ENCODE measurements at places on chromosomes 12 and 14.
A peak's percentile ranks its signal among the peaks of the same experiment; 100 is the strongest.

DNA sequence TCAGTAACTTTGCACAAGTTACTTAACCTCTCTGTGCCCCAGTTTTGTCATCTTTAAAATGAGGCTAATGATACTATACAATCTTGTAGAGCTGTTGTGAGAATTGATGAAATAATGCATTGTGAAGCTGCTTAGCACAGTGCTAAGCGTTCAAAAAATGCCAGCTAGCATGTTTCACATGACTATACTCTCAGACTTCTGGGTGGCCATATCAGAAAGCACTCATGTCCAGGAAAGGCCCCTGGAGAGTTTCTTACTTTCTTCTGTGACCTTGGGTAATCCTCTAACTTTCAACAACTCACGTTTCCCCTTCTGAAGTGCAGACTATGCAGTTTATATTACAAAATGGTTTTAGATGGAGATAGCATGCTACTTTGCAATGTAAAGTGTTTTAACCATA lies 68.1 kb downstream of the TPH2 start:
- DNase-seq = no peak

GRCh38 chr12:92445253-92446082 lies 257.3 kb upstream of the PLEKHG7 start:
- DNase-seq = no peak

GRCh38 chr14:63852271-63852816 lies 460 bp upstream of the SYNE2 start:
- peak; percentile 39 for DNase-seq

DNA sequence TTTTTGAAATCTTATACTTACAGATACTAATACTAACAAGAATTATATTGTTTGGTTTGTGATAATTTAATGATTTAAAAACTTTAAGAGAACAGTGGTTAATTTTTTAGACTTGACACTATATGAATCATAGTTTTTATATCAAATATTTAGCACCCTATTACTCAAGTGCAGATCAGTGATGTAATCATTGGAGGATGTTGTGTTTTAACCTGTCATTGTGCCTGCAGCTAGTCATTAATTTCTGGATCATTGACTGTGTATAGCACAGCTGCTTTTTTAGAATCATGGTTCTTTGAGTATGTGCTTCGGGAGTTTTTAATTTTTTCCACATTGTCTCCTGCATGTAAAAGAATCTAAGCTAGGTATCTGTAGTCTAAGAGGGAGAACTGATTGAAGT lies 17.3 kb downstream of the ARID4A start:
- DNase-seq = peak; percentile 12

DNA sequence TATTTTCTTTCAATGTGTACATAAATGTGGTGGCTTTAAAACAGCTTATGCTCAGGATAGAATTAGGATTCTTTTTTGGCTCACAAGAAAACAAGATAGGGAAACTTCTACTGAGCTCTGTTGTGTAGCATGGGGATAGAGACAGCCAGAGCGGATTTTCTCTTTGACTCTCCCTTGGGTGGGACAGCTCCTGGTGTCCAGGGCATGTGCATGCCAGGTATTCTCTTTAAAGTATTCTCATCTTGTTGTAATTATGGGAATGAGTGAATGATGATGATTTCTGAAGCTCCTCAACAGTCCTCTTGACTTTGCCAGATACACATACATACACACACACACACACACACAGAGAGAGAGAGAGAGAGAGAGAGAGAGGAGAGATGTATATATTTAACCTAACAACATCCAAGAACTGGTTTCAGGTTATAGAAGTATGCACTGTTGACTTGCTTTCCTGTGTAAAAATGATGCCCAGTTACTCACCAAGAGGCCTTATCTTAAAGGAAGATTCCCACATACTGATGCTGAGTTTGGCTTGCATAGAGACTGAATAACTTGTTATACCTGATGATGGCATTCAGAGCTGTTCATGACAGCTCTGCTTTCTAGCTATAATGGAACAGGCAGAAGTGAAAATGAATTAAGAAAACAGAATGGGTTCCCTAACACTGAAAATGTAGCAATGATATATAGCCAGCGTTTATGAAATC lies 387.5 kb downstream of the EGLN3 start:
- DNase-seq = peak; percentile 18

All from M059J (cell line).